ENCODE measurements at places on chromosomes 12 and 14. TPM values are rescaled to one million over a fixed set of nuclear protein-coding genes. Genes with fewer than 3 reads are reported as not detected.
A peak's percentile ranks its signal among the peaks of the same experiment; 100 is the strongest.

RBMS2 gene
- total RNA-seq = 24.2 TPM

SLC6A15 gene
- under 0.01 TPM for total RNA-seq

LHX5 gene
- not detected for total RNA-seq

SERPINA5 gene
- total RNA-seq = 0.36 TPM

DNA sequence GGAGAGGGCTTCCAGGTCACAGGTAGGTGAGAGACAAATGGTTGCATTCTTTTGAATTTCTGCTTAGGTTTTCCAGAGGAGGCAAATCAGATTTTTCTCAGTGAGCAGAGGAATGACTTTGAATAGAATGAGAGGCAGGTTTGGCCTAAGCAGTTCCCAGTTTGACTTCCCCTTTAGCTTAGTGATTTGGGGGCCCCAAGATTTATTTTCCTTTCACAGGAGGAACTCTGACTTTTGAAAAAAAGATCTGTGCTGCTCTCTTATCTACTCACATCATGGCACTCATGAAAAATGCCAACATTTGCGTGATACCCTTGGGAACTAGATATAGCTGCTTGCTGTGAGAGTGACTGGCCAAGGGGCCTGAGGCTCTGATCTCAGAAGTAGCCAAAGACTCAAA lies 58.0 kb upstream of the EVL start:
- DNase-seq = no peak

- DNase-seq = no peak
Observed at GRCh38 chr12:14185427-14186192, 179.9 kb upstream of the ATF7IP start.

DNA sequence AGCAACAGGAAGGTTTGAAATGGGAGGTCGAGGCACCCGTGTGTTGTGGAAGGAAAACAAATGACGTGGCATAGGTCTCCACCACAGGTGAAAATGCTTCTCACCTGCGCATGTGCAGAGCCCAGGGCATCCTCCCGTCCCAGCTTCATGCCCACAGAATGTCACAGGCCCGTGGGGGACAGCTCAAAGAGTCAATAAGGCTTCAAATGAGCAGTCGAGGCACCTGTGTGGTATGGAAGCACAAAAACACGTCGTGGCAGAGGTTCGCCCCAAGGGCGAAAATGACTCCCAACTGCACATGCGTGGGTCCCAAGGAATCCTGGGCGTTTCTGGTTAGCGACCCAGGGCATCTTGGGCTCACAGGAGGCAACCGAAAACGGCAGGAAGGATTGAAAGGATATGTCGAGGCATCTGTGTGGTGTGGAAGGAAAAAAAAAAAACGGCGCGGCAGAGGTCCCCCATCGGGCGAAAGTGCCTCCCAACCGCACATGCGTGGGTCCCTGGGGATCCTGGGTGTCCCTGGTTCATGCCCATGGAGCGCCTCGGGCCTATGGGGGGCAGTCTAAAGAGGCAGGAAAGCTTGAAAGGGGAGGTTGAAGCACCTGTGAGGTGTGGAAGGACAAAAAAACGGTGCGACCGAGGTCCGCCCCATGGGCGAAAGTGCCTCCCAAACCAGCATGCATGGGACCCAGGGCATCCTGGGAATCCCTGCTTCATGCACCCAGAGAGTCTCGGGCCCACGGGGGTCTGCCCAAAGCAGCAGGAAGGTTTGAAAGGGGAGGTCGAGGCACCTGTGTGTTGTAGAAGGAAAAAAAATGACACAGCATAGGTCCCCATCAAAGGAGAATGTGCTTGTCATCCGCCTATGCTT lies 578.5 kb downstream of the ALG10 start:
- peak; percentile 66 for DNase-seq

DNA sequence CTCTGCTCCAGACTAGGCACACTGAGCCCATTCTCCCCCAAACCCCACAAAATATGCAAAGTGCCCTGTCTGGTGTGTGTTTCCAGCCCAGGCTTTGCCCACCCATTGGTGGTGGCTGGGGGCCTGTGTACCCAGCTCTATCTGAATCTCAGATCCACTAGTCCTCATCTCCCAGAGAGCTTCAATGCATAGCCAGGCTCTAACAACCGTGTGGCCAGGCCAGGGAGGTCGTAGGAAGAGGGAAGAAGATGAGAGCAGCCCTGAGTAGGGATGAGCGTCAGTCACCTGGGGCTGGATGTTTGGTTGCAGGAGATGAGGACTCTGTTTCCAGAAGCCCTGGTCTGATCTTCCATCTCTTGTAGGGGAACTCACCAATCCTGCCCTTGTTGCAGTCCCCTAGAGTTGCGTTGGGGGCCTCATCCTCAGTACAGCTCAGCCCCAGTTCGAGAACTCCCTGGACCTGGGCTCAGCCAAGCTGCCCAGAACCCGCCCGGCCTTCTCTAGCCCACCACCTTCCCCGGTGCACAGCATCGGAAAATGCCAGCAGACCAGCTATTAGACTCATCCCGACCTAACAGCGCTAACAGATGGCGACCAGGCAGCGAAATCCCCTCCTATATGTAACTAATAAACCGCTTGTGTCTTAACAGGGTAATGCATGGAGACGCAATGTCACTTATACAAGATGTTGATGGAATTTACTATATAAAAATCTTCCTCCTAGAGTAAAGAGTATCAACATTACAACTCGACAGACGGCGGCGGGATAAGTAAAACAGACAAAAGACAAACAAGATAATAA lies 3.2 kb upstream of the LHX5 start:
- DNase-seq = peak; percentile 84

GRCh38 chr12:120225852-120226640 lies 25.1 kb upstream of the RPLP0 start:
- peak; percentile 73 for DNase-seq

DNA sequence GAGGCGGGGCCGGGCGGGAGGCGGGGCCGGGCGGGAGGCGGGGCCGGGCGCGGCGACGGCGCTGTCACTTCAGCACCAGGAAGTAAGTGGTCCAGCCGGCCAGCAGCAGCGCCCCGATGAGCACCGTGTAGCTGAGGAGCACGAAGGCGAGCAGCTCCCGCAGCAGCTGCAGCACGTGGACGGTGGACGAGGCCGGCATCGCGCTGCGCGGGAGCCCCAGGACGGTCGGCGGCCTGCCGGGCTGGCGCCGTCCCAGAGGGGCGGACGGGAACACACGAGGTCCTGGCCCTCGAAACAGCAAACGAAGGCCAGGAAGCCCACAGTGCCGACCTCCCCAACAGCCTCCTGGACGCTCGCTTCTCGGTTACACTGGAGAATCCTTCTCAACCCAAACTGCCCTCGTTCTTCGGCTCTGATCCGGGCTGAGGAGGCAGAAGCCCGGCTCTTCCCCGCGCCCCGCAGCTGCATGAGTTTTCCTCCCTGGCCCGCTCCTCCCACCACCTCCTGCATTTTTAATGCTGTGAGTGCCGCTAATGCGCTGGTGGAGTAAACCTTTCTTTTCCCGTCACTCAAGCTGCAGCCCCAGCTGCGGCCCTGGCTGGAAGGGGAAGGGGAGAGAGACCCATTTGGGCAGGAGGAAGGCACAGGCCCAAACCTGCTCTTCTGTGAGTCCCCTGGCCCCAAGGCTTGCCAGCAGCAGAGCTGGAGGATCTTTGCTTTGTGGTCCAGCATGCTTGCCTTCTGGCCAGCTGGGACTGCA lies 694 bp upstream of the DIABLO start:
- DNase-seq = no peak

DNA sequence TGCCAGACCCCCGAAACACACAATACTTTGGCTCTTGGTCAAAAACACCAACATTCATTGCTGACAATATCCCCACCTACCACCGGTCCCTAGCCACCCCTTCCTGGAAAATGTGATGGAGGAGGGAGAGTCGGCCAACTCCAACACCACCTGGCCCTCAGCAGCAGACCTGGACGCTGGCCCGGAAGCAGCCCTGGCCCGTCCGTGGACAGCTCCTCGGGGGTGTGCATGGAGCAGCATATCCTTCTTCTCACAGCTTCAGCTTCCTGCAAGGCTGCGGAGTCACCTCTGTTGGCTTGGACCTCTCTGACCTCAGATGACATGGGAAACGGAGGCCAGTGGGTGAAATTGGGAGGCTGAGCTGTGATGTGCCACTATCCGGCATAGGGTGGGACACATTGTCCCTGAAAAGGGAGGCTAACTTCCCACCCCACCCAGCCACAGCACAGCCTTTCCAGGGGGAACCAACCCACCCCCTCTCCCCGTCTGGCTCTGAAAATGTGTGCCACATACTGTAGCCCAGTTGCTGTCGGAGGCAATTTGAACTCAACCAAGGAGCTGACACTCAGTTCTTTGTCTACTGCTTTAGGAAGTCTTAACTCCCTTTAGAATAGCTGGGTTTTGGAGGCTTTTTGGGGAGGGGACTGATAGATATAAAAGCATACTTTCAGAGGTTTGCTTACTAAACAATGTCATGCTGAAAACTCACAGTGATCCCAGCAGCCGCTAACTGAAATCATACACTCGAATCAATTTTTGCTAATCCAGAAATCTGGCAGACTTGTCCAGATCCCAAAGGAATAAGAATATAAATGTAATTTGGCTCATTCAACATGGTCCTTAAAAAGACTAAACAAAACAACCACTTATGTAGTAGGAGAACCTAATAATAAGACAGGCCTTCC lies 43.1 kb upstream of the LTA4H start:
- peak; percentile 42 for DNase-seq

DNA sequence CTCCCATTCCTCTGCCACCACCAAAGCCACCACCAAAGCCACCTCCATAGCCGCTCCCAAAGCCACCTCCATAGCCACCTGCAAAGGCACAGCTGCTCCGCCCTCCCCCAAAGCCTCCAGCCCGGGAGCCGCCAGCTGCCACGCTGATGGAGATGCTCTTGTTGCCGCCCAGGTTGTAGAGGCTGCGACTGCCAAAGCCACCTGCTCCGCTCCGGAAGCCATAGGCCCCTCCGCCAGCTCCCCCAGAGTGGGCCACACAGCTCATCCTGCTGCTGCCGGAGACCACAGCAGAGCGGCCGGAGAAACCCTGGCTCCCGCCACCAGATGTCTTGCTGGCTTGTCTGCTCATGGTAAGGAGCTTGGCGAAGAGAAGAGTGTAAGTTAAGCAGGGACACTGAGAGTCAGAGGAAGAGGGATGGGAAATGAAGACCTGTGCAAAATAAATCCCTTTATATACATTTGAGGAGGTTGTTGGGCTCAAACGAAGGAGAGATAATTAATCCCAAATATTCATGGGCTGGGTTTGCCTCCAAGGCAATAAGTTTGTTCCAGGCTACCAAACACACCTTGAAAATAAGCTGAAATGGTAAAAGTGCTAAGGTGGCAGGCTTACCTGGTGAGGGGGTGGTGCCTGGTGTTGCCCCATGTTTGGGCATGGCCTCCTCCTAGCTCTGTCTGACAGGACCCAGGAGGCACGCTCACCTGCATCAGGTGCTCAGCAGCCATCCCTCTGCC lies at the start of gene KRT3:
Gene KRT3 (minus strand): TSS at position 424 of the 735 bp plus-strand sequence. CDS start 75 bp downstream, at position 349.
- DNase-seq = no peak

- DNase-seq = no peak
Observed at GRCh38 chr12:58171914-58172313, 230.5 kb downstream of the ATP23 start.

- DNase-seq = no peak
Observed at GRCh38 chr14:97704316-97704885, 907.2 kb downstream of the VRK1 start.

- no peak for DNase-seq
Observed at GRCh38 chr14:78848234-78848820, 678.2 kb downstream of the NRXN3 start.

DNA sequence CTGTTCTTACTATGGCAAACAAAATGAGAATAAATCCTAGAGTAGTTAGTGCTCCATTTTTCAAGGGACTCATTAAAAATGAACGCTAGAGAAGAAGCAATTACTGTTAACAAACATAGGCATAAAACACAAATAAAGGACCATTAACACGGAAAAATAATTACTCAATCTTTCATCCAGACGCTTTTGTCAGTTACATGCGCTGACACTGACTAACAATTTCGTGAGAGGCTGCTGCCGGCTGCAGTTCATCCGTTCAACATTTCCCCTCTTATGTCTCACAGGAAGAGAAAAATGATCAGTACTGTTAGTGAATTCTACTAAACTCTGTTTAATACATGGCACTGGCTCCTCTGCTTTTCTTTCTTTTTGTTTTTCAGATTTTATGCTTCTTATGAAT lies 472.7 kb upstream of the FLRT2 start:
- DNase-seq = no peak

- no peak for DNase-seq
Observed at GRCh38 chr12:40263616-40264409, 39.0 kb downstream of the LRRK2 start.

DNA sequence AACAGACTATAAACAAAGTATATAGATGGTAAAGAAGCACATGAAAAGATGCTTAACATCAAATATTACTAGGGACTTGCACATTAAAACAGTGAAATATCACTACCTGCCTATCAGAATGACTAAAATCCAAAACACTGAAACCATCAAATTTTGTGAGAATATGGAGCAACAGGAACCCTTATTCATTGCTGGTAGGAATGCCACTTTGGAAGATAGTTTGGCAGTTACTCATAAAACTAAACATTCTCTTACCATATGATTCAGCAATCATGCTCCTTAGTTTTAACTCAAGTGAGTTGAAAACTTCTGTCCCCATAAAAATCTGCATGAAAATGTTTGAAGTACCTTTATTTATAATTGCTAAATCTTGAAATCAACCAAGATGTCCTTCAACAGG lies 297.6 kb downstream of the DAD1 start:
- DNase-seq = no peak

GRCh38 chr12:44428825-44429224 lies 447.3 kb downstream of the NELL2 start:
- DNase-seq = no peak

DNA sequence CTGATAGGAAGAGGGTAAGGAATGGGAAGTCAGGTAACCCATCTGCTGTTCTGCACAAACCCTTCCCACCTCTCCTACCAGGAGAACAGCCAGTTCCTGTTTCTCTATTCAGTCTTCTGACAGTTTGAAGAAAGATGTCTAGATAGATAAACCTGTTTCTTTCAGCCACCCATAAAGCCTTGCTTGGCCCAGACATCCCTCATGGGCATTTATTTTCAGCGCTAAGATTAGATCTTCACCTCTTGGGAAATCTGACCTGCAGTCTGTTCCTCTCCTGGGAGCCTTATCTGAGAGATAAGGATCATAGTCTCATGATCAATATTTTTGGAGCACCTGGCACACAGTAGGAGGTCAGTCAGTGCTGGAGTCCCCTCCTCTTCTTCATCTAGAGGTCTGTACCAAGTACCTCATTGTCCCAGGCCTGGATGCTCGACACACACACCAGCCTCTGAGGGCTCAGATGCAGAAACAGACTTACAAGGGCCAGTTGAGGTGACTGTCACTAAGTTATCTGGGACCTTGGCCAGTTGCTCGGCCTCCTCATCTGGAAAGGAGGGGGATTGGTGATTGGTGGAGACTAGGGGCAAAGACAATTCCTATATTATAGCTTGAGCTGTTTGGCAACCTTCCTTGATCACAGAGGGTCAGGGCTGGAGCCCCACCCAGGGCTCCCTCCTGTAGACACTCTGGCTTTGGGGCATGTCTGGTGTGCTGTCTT lies 18.2 kb downstream of the ACVRL1 start:
- no peak for DNase-seq
